ENCODE measurements at places on chromosomes 12 and 14.
A peak's percentile ranks its signal among the peaks of the same experiment; 100 is the strongest.

- DNase-seq: no peak
These were observed 67.9 kb upstream of the ESRRB start for GRCh38 chr14:76307786-76308780.

GRCh38 chr14:47763188-47763854 lies 87.9 kb upstream of the MDGA2 start:
- DNase-seq: no peak

- DNase-seq: peak; percentile 39
These were observed 101.8 kb downstream of the SCARB1 start for GRCh38 chr12:124761871-124762270.

- DNase-seq: no peak
These were observed 59.5 kb downstream of the CMAS start for GRCh38 chr12:22105542-22105941.

GRCh38 chr12:131939007-131939406 lies 9.9 kb downstream of the PUS1 start:
- no peak for DNase-seq

- DNase-seq: peak; percentile 41
These were observed 60.2 kb downstream of the PLXNC1 start for GRCh38 chr12:94208622-94208966.

DNA sequence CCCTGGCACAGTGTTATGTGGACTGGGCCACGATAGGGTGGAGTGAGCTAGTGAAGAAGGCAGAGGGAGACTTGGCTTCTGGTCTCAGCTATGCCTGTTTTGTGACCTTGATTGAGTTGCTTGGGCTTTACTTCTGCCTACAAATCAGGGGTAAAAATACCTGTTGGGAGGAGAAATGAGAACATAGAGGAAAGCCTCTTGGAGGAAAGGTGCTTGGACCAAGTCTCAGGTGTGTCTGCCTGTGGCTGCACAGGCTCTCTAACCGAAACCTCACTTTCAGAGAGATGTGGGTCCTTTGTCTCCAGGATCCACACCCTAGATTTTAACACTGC lies 4.9 kb downstream of the SDR39U1 start:
- DNase-seq: no peak

Measured in stimulated activated CD4-positive, alpha-beta T cell treated with anti-CD3 and anti-CD28 coated beads, Interleukin-4, amount 100 ng/mL, for 24 hours (primary cell).